ENCODE measurements at places on chromosomes 11 and 22. TPM values are rescaled to one million over a fixed set of nuclear protein-coding genes. Genes with fewer than 3 reads are reported as not detected.

The SAAL1 gene
- total RNA-seq: 8.5 TPM

DNA sequence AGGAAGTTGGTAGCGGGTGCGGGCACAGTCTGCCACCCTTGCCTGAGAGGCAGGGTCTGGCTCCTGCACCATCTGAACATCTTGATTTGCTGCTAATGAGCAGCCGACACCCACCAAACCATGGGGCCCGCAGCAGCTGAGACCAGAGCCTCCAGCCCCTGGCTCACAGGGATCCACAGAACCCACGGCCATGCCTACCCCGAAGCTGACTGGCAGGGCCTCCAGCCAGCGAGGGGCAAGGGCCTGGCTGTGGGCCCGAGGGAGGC, 171.5 kb upstream of the NTM start:
- DNase-seq: no peak

The H19 gene
- 338 TPM for total RNA-seq

The MMP12 gene
- total RNA-seq: not detected

DNA sequence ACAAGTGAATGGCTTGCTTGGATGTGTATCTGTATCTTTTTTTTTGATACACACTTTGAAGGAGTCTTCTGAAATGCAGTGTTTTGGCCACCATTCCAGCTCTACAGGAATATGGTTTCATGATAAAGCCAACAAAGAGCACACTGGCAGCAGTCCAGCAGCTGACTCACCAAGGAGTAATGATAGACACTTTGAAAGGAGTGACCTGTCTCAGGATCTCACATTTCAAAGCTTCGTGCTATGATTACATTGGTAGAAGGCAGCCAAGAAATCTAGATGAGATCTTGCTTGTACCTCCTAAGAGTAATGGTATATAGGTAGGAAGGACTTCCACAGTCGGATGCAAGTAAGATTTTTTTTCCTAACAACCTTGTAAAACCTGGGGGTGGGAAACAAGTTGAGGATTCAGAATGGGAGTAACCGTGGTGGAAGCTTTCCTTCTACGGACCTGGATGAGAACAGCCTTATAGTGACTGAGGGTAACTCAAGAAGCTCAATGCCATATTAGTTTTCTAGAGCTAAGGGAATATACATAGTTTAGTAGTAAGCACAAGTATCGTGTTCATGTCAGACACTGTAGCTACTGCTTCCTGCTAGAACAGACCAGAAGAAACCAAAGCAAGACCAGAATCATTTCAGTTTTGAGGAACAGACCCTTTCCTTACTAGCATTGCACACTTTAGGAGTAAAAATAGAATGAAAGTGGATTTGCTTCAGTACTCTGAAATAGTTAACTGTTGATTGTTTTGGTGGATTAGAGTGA, 25.0 kb downstream of the MTMR3 start:
- DNase-seq: peak; percentile 81

GRCh38 chr11:79273781-79274180, 167.0 kb downstream of the TENM4 start:
- DNase-seq: no peak

The B4GALNT4 gene
- 2.1 TPM for total RNA-seq

GRCh38 chr22:50576806-50577696, 1.2 kb downstream of the CPT1B start:
- DNase-seq: no peak

- peak; percentile 34 for DNase-seq
Observed at GRCh38 chr11:92211576-92212167, 12.9 kb upstream of the FAT3 start.

The ACCSL gene
- total RNA-seq: not detected

The MYO18B gene
- 0.14 TPM for total RNA-seq

DNA sequence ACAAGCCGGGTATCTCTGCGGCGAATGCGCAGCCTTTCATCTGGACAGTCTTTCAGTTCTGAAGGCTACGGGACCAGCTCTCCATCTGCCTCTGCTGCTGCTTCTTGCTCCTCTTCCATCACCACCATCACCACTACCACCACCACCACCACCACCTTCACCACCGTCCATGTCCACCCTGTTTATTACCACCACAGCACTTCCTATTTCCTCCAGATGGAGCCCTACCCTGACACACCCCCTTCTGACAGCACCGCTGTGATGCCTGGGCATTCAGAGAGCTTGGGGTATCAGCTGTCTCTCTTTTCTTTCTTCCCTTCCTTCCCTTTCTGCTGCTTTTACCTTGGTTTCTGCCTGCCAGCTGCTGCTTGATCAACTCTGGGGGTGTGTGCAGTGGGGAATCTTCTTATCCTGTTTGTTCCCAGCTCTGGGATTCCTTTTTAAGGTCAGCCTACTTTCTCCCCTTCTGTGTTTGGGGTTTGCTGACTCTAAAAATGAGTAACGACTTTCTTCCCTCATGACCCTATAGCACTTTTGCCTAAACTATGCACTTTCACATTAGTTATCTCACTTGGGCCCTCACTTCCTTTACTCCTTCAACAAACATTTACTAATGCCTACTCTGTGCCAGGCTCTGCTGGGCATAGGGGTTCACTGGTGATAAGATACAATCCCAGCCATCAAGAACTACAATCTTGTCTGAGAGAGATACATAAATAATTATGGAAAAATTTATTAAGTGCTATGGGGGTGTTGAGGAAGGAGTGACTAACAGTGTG, 7.8 kb upstream of the RRM1 start:
- no peak for DNase-seq

DNA sequence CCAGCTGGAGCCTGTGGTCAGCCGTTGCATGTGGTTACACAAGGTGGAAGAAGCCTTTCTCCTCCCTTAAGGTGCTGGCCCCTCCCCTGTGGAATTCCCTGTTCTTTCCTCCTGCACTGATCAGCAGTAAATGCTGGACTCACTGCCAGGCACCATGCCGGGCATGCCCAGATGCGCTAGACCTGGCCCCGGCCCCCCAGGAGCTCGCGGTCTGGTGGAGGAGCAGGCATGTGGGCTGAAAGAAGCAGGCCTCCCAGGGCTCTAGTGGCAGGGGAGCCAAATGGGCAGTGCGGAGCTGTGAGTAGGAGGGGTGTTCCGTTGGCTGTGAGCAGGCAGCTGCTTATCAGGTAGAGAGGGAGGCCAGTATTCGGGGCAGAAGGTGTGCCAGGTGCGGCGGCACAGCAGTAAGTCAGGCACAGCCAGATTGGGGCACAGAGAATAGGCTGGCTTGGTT, 10.2 kb downstream of the DGKZ start:
- no peak for DNase-seq

The PCNX3 gene
- total RNA-seq: 36.9 TPM

GRCh38 chr11:29962243-29962642, 54.6 kb downstream of the KCNA4 start:
- no peak for DNase-seq

DNA sequence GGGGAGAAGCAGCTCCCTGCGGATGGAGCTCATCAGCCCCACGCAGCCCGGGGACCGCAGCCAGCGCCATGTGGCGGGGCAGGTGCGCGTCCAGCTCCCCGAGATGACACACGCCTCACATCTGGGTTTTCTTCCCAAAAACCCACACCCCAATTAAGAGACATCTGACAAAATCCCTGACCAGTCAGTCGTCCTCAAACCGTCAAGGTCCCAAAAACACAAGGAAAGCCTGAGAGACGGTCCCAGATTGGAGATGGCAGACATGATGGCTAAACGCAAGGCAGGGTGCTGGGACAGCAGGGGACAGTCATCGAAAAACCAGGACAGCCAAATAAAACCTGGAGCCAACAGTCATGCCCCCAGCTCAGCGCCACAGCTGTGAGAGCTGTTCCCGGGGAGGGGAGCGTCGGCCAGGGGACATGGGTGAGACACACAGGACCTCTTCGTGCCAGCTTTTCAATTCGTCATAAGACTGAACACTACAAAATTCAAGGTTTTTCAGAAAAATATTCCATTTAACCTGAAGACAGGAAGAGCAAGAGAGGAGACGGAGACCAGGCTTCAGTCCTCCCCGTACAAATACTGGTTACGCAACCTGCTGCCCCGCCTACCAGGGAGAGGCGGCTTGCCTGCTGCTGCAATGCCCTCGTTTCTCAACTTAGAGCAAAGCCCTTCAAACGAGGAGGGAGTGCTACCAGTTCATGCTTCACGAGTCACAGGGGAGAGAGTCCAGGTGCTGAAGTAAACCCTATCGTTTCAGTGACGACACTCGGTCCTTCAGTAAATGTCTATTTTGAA, 10.5 kb downstream of the TOLLIP start:
- DNase-seq: peak; percentile 94

DNA sequence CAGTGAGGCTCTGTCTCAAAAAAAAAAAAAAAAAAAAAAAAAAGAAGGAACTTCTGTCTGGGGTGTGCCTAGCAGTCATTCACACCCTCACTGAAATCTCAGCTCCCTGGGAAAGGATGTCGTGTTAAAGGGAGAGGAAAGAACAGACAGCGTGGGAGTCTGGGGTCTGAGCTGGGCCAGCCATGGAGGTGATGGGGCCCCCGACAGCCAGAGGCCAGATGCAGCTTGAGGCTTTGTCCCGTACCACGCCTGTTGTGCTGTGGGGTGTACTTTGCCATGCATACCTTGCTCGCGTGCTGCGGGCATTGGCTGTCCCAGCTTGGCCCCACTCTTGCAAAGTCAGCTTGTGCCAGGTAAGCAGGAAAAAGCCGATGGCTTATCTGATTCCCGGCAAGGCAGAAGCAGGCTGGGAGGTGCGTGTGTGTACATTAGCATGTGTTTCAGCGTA, 4.6 kb downstream of the SYT12 start:
- no peak for DNase-seq

The A4GALT gene
- total RNA-seq: 17.1 TPM

DNA sequence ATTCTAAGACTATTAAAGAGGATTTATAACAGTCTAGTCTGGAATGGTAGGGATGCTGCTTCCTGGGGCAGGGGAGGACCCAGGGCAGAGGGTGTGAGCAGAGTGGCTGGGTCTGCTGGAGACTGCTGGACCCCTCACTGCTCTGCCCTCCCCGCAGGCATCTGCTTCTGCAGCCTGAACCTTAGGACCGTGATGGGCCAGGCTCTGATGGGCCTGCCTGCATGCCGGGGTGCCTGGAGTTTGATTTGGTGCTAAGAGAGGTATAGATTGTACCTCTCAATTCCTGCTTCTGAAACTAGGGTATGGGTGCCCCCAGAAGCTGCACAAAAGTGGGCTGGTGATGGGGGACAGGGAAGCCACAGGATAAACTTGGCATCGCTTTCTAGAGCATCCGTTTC, 54.9 kb downstream of the CD82 start:
- no peak for DNase-seq

GRCh38 chr11:75223954-75224643, 16.5 kb upstream of the TPBGL start:
- DNase-seq: no peak

The BIK gene
- 1.8 TPM for total RNA-seq

- DNase-seq: no peak
Observed at GRCh38 chr22:40330615-40331014, 15.7 kb upstream of the ADSL start.

Data from adrenal gland (tissue), 19 donors.